ENCODE measurements at places on chromosomes 2 and 18.
A peak's percentile ranks its signal among the peaks of the same experiment; 100 is the strongest.

- DNase-seq: no peak
These were observed 51.8 kb downstream of the SH3RF3 start for GRCh38 chr2:109180786-109181185.

- DNase-seq: peak; percentile 58
These were observed 99.6 kb downstream of the BABAM2 start for GRCh38 chr2:27990030-27990590.

- DNase-seq: no peak
These were observed 198.3 kb downstream of the MGAT5 start for GRCh38 chr2:134452042-134452733.

DNA sequence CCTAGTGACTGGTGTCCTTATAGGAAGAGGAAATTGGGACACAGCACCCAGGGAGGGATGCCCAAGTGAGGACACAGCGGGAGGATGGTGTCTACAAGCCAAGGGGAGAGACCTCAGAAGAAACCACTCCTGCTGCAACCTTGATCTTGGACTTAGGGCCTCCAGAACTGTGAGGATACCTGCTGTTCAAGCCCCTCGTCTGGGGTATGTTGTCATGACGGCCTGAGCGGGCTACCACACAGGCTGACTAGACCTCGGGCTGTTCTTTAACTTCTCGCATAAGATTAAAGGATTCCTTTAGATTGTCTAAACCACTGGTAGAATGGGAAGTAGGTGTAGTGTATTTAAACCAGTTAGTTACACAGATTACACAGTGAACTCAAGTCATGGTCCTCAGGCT, 138.3 kb downstream of the ASB1 start:
- no peak for DNase-seq

All from hematopoietic multipotent progenitor cell treated with erythropoietin and hydrocortisone succinate and interleukin-3 and kit ligand, for 8 days (in vitro differentiated cells).